ENCODE measurements at places on chromosomes 3 and 15.
A peak's percentile ranks its signal among the peaks of the same experiment; 100 is the strongest.

DNA sequence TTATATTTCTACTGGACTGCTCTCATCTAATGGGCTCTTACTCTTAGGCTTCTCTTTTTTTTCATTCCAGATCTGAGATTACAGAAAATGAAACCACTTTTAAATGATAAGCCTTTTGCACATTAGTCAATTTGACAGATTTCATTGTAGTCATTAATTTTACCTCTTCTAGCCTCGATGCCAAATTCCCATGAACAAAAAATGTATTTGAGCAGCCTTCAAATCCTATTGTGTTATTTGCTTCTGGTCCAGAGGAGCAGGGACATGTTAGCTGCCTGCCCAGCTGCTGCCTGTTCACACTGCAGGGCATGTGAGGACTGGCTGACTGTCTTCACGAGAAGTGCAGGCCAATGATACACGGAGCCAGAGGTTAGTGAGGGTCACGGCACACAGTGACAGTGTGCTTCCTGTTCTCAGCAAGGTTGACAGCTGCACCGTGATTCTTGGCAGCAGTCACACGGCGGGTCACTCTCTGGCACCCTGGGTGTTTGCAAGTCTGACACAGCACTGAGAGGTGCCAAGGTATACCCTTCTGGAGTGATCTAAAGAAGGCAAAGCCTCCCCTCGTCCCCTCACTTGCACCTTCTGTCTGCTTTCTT lies 40.8 kb downstream of the KAT2B start:
- peak; percentile 12 for DNase-seq

GRCh38 chr15:49686599-49686998 lies 65.8 kb downstream of the DTWD1 start:
- DNase-seq = no peak

GRCh38 chr3:464255-464654 lies 267.7 kb downstream of the CHL1 start:
- DNase-seq = no peak

GRCh38 chr3:98528474-98529346 lies 3.1 kb upstream of the GPR15 start:
- DNase-seq = no peak

DNA sequence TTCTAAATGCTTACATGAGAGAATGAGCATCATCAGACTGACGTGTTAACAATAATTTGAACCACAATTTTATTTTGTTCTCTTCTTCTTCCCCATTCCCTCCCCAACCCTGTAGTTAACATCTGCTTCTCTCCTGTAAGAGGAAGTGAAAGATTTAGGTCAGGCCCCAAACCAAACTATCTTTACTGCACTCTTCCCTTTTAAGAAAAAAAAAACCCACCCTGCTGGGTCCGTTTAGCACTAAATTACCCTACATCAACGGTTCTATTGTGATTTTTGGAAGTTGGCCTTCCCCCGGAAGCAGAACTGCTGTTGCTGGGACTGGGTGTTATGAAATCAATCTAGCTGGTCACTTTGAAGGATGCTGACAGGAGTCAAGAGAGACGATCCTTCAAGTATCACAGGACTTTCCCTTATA lies 49.4 kb downstream of the NFKBIZ start:
- no peak for DNase-seq

GRCh38 chr3:20028905-20029331 lies 11.3 kb upstream of the KAT2B start:
- no peak for DNase-seq

DNA sequence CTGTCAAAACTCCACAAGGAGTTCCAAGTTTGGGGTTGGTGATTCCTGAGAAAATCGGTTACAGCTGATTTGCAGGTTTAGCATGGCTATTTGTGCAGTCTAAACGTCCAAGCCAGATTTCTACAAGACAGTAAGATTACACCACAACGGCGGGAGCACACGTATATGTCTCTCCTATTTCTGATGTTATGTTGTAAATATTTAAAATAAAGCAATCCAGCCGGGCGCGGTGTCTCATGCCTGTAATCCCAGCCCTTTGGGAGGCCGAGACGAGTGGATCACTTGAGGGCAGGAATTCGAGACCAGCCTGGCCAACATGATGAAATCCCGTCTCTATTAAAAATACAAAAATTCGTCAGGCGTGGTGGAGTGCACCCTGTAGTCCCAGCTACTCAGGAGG lies 106.8 kb upstream of the IGF1R start:
- no peak for DNase-seq

DNA sequence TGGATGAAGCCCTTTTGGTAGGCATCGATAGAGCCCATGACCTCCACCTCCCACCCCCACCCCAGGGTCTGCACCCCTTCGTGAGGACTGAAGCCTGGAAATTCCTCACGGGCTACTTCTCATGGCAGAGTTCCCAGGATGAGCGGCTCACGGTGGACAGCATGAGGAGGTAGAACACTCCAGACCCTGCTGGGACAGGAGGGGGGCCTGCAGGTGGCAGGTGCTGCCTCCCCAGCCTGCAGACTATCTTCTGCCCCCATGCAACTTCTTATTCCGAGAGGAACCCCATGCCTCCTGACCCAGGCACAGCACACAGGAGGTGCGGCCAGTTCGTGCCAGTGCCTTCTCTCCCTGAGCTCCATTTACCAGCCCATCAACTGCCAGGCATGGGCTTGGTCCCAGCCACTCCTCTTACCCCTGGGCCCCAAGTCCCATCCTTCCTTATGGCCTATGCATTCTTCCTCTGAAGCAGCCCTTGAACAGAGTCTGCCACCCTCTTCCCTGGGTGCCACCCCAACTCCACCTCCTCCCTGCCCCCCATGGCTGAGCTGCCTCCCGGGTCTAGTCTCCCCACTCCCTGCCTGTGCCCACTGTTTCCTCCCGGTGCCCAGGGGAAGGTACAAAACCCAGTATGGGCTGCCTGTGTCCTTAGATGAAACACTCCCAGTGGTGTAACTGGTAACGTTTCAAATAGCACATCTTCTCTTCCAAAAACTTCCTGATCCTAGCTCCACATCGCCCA lies 8.4 kb downstream of the TBC1D21 start:
- no peak for DNase-seq

DNA sequence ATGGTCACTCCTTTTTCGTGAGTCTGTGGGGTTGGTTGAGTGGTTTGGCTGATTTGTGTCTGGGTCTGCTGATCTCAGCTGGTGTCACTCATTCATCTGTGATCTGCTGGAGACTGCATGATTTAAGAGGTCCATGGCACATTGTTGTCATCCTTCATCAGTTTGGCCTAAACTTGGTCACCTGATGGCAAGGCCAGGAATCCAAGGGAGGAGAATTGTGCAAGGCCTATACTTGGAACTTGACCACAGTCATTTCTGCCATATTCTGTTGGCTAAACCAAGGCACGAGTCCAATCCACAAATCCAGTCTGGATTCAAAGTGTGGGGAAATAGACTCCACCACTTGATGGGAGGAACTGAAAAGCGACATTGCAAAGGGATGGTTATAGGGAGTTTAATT lies 67.6 kb downstream of the CMTM8 start:
- DNase-seq = no peak

DNA sequence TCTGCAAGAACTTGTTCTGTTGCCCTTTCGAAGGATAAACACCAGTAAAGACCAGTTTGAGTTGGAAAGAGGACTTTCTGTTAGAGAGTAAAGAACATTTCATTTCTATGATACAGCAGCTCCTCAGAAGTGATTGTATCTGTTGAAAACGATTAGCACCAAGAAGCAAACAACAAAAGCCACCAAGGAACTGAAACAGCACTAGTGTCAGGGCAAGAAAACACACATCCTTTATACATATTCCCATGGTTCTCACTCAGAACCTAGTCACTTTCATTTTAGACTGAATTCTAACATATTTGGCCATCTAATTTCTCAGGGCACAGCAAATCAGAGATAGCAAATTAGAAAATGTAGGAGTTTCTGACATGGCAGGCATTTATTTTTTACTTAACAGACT lies 116.1 kb downstream of the ATP1B3 start:
- no peak for DNase-seq

- no peak for DNase-seq
Observed at GRCh38 chr15:87121336-87121735, 1041.7 kb downstream of the AGBL1 start.

- no peak for DNase-seq
Observed at GRCh38 chr3:25817107-25817506, 27.2 kb downstream of the OXSM start.

DNA sequence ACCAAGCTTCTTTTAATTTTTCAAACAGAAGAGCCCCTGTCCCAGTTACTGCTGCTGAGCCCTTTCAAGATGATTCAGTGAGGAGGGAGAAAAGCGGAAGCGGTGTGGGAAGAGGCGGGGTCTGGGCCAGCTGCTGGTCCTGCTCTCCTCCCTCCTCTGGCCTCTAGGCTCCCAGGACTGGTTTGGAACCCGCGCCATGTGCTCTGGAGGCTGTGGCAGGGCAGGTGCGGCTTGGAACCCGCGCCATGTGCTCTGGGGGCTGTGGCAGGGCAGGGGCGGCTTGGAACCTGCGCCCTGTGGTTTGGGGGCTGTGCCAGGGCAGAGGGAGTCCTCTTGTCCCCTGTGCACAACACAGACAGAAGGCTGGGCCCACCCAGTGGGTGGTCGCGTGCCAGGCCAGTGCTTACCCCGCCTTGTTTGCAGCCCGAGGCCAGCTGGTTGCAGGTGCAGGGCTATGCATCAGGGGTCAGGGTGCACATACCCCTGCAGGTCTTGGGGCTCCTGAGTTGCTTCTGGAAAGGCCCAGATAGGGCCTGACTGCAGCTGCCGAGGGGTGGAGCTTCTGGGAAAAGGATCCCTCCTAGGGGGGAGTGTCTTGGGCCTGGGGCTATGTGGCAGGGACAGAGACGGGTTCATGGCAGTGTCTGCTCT lies 12.2 kb downstream of the ALG1L2 start:
- DNase-seq = no peak

- no peak for DNase-seq
Observed at GRCh38 chr15:38479266-38479665, 25.3 kb downstream of the FAM98B start.

DNA sequence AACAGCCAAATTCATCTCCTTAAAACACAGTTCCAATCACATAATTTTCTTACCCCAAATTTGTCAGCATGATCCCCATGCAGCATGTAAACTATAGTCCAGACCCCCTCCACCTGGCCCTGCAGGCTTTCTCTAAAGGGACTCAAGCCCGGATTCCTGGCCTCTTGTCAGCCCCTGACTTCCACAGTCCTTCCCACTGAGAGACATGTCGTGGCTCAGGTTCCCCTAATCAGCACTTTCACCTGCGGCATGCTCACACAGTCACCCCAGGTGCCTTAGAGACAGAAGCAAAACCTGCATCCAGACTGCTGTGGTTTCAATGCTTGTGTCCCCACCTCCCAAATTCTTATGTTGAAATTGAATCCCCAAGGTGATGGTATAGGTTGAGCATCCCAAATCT lies 372.7 kb upstream of the ATP10A start:
- DNase-seq = no peak

GRCh38 chr3:25593001-25593400 lies 71.7 kb downstream of the TOP2B start:
- DNase-seq = no peak

DNA sequence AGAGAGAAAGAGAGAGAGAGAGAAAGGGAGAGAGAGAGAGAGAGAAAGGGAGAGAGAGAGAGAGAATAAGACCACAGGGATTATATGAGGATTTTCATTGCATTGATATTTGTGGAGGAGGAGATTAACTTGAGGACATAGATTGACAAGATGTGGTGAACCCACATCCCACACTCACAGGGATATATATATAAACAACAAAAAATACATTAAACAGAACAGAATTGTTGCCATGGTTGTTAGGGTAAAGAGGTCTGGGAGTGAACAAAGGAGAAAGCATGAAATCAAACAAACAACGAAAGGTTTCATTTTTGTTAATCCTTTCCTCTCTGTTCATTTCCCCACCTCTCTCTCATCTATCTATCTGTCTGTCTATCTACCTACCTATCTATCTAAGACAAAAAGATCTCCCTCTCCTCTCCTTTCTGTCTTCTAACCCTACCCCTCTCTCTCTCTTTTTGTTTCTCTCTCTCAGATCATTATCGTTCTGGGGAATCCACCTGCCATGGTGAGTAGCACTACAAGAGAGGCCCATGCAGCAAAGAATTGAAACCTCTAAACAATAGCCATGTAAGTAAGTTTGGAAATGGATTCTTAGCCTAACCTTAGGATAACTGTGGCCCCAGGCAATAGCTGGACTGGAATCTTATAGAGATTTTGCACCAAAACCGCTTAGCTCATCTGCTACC lies 280.9 kb downstream of the RAP2B start:
- DNase-seq = no peak

DNA sequence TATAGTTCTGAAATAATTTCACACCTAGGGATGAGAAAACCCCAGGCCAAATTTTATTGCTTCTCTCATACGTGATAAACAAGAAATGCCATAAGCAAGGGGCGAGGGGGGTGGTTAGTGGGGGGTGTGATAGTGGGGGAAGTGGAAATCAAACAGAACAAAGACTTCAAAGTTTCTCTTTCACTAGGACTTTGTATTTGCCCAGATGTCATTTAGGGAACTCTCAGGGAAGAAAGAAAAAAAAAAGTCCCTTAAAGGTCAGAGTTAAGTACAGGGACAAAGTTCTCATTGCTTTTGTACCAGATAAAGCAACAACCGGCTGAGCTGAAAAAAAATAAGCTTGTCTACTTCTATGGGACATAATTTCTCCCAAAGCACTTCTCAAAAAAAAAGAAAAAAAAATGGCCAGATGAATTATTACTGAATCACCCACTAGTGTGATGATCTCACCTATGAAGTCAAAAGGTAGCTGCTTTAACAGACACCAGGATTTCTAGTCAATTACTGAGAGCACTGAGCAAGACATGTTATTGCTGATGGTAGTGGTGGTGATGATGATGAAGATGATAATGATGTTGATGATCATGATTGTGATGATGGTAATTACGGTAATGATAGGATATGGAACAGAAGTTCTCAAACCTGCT lies 56.2 kb downstream of the FHIT start:
- no peak for DNase-seq

GRCh38 chr3:174363256-174363655 lies 495.9 kb upstream of the NAALADL2 start:
- DNase-seq = no peak

- no peak for DNase-seq
Observed at GRCh38 chr15:47670365-47670764, 46.9 kb upstream of the SEMA6D start.

DNA sequence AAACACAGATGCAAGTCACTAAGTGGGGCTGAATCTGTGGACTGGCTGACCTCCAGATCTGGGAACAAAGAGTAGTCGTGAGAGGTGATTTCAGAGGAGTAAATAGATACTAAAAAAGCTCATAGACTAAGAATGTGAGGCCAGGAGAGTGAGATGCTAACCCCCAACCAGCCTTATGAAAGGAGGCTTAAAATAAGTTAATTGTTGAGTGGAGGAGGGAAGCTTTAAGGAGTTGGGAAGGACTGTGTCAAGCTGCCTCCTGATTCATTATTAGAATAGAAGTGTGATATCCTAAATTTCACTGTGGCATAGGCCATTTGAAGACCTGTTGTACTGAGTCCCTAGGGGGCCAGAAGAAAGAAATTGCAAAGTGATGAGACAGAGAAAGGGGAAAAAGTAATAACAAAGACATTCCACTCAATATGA lies 107.6 kb downstream of the RBPMS2 start:
- no peak for DNase-seq

- DNase-seq = no peak
Observed at GRCh38 chr15:52795464-52796227, 5.5 kb upstream of the ONECUT1 start.

GRCh38 chr15:39944726-39945125 lies 10.8 kb downstream of the EIF2AK4 start:
- no peak for DNase-seq

GRCh38 chr3:187855131-187855530 lies 109.9 kb upstream of the BCL6 start:
- DNase-seq = no peak

Measured in NCI-H2171 (cell line).